T-helper 22 cell (primary cell): ENCODE measurements at places on chromosomes 1 and 21.

GRCh38 chr1:27322569-27323240 is 742 bp downstream of the TMEM222 start:
- DNase-seq, result no peak

DNA sequence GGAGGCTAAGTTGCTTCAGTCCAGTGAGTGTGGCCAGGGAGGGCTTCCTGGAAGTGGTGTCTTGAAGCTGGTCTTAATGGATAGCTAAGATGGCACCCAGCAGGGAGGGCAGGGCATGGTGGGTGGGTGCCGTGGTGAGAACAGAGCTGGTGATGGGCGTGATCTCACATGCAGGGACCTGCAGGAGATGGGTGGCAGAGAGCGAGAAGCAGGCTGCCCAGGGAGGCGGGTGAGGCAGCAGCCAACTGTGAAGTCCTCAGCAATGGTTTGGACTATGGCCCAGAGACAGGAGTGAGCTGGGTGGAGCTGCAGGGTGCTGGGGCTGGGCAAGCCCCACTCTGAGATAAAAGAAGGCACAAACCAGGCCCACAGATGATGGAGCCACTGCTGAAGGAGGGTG is 50.7 kb downstream of the UMODL1 start:
- no peak for DNase-seq

- no peak for DNase-seq
These were observed 113.2 kb upstream of the CYYR1 start for GRCh38 chr21:26686278-26686677.

- no peak for DNase-seq
These were observed 705.5 kb downstream of the KCNT2 start for GRCh38 chr1:195902779-195903178.

DNA sequence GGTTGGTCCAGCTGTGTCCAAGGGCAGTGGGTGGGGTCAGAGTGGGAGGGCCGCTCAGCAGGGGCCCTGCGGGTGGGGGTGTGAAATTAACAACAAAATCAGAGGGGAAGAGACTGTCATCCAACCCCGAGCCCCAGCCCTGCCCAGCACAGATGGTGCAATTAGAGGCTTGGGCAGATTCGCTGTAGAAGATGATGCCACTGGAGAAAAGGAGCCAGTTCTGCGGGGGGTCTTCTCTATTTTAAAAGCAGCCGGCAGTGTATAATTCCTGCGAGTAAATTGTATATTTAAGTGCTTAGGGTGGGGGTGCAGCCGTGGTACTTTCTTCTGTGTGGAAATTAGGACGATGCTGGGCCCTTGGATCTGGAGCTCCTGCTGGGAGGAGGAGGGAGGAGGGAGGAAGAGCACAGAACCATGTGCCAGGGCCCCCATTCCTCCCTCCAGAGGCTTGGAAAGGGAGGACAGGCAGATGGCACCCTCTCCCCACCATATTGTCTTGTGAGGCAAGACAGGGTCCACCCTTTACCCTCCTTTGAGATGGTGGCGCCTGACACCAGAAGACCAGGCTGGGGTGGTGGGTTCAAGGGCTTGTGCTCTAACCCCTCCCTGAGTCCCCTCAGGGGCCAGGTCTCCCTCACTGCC is 89.2 kb downstream of the ACTL8 start:
- no peak for DNase-seq

DNA sequence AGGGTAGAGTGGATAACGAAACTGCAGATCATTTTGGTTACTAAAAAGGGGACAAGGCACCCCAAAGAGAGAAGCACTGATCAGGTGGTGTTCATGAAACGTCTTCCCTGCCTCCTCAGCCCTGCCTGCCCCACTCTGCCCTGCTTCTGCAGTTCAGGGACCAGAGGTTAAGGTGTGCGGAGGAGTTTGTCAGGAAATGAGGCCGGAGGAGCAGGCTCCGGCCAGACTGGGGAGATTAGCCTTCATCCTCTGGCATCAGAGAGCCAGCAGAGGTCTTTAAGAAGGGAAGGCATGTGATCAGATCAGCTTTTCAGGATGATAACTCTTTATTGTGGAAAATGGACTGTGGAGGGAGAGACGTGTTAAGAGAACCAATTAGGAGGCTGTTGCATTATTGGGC is 291.9 kb upstream of the NR5A2 start:
- DNase-seq, result no peak

GRCh38 chr1:180632326-180633056 is 669 bp downstream of the XPR1 start:
- peak; percentile 41 for DNase-seq

- no peak for DNase-seq
These were observed 8.5 kb downstream of the GNG12 start for GRCh38 chr1:67824766-67825165.

- DNase-seq, result no peak
These were observed 10.1 kb upstream of the C1orf174 start for GRCh38 chr1:3910049-3910731.

GRCh38 chr1:80869299-80869698 is 931.4 kb upstream of the ADGRL2 start:
- no peak for DNase-seq

DNA sequence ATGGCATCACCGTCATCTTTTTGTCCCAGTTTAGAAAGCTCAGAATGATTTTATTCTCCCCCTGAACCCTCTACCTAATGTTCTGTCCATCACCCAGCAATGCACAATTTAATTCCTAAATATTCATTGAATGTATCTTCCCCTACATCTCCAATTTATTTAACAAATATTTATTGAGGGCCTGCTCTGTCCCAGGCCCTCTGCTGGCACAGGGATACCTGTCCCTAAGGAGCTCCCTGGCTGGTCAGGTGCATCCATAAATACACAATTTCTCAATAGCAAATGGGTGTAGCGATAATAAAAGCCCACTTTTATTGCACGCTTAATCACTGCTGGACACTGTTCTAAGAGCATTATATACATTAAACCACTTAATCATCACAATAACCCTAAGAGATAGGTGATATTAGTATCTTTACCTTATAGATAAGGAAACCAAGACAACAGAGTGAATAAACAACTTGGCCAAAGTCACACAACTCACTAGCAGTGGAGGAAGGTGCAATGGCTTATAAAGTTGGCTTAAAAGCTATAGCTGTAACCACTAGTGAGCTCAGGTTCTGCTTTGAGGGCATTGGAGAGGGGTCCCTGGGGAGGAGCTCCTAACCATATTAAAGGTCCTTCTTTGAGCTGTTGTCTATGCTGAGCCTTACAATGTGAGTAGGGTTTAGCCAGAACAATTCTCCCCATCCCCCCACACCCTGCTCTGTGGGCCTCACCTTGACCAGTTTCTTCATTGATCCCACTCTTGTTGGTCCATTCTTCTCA is 126.3 kb upstream of the JUN start:
- DNase-seq, result no peak

DNA sequence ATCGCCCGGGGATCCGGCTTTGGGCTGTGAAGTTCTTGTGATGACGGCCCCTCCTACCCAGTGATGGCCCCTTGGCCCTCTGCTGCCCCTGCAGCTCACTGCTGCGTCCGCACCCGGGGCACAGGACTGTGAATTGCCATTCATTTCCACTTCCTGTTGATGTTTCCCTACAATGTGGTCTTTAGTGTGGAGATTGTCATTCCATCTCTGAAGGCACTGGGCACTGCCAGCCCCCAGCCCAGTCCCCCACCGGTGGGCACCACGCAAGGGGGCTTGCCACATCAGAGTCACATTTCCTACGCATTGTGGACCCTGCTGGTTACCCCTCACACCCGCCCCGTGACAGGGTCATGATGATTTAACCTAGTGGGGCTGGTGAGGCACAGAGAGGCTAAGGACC is 2.5 kb upstream of the MX2 start:
- DNase-seq, result no peak
